ENCODE measurements at places on chromosomes 13 and 19.
A peak's percentile ranks its signal among the peaks of the same experiment; 100 is the strongest.

- no peak for DNase-seq
Measured at GRCh38 chr19:19160461-19161035, 9.5 kb downstream of the MEF2B start.

GRCh38 chr13:82878536-82878935 lies 1003.7 kb downstream of the SLITRK1 start:
- DNase-seq: no peak

- DNase-seq: no peak
Measured at GRCh38 chr19:30682146-30682998, 310.2 kb downstream of the ZNF536 start.

GRCh38 chr13:64697226-64697625 lies 2532.9 kb downstream of the PCDH9 start:
- DNase-seq: no peak

- no peak for DNase-seq
Measured at GRCh38 chr19:1264801-1265614, 4.1 kb upstream of the CIRBP start.

- DNase-seq: no peak
Measured at GRCh38 chr13:67803118-67803517, 573.0 kb upstream of the PCDH9 start.

- no peak for DNase-seq
Measured at GRCh38 chr19:38006361-38007045, 99.5 kb downstream of the SIPA1L3 start.

DNA sequence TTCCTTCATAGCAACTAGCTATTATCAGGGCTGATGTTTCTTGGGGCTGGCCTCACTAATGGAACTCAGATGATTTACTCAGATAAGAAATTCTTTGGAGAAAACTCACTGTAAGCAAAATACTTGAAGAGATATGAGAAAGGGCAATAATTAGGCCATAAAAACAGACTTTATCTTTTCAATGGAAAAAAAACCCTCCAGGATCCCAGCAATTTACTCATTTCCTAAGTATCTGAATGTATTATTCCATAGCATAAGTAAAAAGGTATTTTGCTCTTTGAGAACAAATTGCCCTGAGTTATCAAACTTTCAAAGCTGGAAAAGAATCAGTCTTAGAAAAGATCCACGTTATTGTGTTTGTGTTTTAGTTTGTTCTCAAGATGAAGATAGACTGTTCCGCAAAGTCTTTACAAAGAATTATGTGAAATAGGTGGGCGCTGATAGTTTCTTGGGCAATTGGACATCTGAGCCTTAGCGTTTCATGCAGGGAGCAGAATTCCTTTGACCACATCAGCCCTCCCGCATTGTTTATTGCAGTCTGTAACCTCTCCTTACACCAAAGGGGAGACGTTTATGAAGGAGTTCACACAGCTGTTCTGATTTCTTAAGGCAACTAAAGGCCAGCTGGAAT lies 29.1 kb upstream of the CSNK1A1L start:
- no peak for DNase-seq

DNA sequence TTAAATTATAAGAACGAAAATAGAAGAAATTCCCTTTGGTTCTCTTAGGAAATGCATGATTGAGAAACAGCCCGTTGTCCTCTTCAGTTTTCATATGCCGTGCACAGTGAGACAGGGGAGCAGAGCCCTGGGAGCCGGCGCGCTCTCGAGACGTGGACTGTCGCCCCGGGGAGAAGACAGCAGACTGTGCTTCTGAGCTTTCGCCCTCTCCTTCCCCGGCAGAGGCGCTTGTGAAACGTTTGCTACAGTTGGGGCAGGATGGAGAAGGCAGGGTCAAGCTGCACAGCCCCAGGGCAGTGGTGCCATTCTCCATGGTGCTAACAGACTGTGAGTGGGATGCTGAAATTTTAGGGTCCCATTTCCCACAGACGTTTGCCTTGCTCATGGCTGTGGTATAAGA lies 192.2 kb upstream of the KL start:
- DNase-seq: no peak

DNA sequence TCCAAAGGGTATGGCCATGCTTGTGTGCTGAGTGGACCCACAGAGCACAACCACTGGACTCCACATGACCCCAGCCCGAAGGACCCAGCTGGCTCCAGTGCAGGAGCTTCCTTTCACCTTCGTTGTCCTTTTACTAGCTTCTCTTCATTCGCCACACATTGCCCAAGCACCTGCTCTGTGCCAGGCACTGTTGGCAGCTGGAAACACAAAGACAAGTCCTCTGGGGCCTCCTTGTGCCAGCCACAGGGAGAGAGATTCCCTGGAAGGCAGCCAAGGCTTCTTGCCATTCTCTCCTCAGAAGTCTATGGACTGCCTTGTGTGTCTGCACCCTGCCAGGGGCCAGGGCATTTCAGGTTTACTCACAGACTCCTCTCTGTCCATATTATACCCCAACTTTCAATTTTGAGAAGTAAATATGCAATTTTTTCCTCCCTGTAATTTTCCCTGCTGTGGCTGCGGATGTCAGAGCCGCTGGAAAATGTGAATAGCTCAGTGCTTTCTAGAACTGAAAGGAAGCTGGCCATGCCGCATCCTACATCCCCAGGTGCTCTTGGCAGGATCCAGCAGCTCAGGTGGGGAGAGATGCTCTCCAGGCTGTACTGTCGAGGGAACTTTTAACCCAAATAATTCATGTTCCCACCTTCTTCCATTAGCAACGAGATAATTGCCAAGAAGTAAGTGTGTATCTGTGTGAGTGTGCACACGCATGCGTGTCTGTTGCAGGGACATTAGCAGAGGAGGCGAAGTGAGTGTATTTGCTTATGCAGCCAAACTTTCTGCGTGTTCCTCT lies 57.2 kb downstream of the CHST8 start:
- no peak for DNase-seq

GRCh38 chr13:108785844-108786243 lies 156.4 kb downstream of the MYO16 start:
- no peak for DNase-seq

DNA sequence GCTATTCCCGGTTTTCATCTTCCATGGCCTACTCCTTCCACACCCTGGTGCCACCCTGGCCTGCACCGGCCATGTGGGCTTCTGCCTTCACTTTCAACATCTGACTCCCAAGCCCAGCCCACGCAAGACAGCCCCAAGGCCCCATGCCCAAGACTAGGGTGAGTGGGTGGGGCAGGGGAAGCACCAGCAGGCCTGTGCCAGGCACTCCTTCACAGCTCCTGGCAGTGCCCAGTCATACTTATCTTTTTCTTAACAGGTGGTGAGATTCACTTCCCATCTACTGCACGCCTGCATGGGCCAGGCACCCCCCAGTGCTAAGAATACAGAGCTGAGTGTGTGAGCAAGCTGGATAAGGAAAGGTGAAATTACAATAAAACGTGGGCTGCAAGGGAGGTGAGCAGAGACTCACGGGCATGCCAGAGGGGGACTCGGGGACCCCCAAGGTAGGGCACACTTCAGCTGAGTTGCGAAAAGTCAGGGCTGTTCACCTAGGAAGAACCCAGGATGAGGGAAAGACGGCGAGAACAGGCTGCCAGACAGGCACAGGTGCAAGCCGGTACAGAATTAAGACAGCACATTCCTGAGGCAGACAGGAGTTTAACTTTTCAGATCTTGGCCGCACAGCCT lies 55.7 kb downstream of the COL4A1 start:
- DNase-seq: no peak

- DNase-seq: no peak
Measured at GRCh38 chr13:27783111-27783510, 9.2 kb upstream of the GSX1 start.

- no peak for DNase-seq
Measured at GRCh38 chr19:54534156-54534555, 31.5 kb downstream of the LAIR2 start.

DNA sequence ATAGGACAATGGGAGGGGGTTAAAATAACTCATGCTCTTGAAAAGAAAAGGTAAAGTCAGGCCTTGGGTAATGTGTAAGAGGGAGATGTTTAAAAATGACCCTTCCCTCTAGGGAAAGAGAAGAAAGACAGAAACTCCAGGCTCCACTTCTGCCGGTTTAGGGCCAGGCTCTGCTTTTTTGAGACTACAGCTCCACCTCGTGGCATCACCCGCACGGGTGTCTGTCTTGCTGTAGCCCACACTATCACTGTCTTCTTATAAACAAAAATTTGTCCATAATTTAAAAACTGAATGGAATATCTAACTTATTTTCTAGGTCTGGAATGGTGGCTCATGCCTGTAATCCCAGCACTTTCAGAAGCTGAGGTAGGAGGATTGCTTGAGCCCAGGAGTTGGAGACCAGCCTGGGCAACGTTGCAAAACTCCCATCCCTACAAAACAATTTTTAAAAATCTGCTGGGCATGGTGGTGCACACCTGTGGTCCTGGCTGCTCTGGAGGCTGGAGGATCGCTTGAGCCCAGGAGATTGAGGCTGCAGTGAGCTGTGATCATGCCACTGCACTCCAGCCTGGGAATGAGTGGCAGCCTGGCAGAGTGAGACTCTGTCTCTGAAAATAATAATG lies 65.1 kb upstream of the GTF3A start:
- DNase-seq: peak; percentile 72

DNA sequence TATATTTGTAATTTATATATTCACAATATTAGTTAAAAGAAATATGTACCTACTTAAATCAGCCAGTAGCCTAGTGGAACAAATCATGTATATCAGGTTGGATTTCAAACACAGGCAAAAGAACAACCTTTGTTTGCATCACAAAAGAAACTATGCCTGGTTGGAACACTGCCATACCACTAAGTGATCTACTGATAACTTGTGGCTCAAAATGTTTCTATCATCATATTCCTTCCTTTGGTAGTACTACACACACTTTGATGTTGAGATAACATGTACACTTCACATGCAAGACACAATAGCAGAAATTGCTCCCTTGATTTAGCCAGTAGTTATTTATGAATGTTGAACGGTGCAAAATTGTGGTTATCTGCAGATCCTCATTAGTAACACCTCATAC lies 146.0 kb upstream of the GPC6 start:
- no peak for DNase-seq

GRCh38 chr19:34260771-34261173 lies 6.4 kb downstream of the GARRE1 start:
- DNase-seq: no peak

GRCh38 chr13:36883824-36884223 lies 36.2 kb downstream of the SMAD9 start:
- DNase-seq: no peak

GRCh38 chr19:23286477-23286876 lies 36.3 kb upstream of the ZNF724 start:
- DNase-seq: no peak

DNA sequence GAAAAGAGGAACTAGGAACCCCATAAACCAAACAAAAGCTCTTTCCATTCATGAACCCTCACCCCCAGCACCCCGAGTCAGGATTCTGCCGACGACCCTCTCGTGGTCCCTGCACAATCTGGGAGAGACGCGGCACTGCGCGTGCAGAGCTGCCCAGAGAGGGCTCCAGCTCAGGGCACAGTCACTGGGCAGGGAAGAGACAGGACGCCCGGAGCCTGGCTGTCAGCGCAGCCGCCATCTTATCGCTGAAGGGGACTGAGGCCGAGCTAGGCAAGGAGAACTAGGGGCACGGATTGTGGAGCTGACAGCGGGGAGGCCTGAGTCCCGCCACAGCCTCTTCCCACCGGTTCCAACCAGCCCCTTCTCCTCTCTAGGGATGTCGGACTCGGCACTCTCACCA lies 349 bp downstream of the ZNF98 start:
- no peak for DNase-seq

GRCh38 chr19:3823350-3823713 lies 37.2 kb upstream of the MATK start:
- no peak for DNase-seq

- peak; percentile 71 for DNase-seq
Measured at GRCh38 chr19:56477429-56478338, 539 bp upstream of the ZNF667 start.

DNA sequence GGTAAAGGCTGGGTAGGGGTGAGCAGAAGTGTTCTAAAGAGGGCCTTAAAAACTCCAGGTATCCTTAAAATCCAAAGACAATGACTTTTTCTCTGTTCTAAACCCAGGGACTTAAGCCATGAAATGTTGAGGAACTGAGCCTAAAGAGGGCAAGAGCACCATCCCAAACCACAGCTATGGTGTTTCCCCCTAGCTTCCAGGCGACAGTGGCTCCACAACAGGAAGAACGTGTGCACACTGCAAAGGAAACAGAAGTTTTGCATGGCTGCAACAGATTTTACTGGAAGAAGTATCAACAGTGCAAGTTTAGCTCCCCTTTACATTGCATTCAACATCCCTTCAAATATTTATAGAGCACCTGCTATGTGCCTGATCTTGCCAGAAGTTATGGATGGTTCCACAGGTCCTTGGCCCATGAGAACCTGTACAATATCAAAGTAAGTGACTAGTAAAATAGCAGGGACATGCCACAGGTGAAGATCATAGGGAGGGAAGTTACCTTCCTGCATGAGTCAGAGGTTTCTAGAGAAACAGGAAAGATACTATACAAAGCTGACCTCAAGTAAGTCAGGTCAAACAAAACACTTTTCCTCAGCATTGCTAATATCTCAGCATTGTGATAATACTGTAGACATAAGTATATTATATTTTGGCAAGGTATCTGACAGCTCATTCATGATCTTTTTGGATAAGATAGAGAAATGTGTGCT lies 8.4 kb upstream of the KCTD12 start:
- peak; percentile 32 for DNase-seq

DNA sequence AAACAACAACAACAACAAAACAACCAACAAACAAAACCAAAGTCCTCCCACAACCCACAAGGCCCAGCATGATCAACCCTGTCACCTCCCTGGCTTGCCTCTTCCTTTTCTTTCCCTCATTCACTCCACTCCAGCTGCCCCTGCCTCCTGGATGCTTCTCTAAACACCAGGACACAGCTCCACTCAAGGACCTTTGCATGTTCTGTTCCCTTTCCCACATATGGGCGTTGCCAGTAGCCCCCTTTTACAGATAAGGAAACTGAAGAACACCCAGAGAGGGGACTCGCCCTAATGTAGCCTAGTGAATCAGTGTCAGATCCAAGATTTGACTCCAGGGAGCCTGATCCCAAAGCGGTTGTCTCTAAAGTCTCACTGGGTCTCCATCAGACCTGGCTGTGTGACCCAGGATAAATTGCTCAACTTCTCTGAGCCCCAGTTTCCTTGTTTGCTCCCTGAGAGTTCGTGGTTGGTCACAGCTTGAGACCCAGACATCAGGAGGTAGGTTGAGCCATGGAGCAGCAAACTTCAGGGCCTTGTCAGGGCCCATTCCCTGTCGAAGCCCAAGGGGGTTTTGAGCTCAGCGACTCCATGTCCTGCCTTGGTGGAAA lies 3.0 kb upstream of the DOCK6 start:
- no peak for DNase-seq

DNA sequence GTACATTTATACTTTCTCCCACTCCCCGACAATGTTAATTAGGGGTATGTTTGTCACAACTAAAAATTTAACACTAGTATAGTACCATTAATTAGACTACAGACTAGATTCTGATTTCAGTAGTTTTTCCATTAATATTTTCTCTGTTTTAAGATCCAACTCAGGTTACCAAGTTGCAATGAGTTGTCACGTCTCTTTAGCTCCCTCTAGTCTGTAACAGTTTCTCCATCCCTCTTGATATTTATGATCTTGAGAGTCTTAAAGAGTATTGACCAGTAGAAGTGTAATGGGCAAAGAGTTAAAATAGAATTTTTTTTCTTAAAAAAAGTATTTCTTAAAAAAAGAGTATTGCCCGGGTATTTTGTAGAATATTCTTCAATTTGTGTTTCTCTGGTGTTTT lies 598.1 kb downstream of the TBC1D4 start:
- DNase-seq: no peak

GRCh38 chr19:54439174-54439851 lies 9.7 kb upstream of the LENG8 start:
- DNase-seq: peak; percentile 33

GRCh38 chr13:107299717-107300116 lies 731.8 kb upstream of the ARGLU1 start:
- no peak for DNase-seq

GRCh38 chr13:112968910-112969691 lies at the start of gene MCF2L:
TSS of gene MCF2L (plus strand) at chr13:112969214. CDS start at chr13:112969380, 166 bp downstream.
- peak; percentile 7 for DNase-seq
